CD4-positive, alpha-beta T cell (primary cell): ENCODE measurements at places on chromosomes 1 and 21. TPM values are rescaled to one million over a fixed set of nuclear protein-coding genes. Genes with fewer than 3 reads are reported as not detected.
A peak's percentile ranks its signal among the peaks of the same experiment; 100 is the strongest.

GRCh38 chr21:28959367-28960099 lies 33.1 kb downstream of the LTN1 start:
- DNase-seq = no peak

DNA sequence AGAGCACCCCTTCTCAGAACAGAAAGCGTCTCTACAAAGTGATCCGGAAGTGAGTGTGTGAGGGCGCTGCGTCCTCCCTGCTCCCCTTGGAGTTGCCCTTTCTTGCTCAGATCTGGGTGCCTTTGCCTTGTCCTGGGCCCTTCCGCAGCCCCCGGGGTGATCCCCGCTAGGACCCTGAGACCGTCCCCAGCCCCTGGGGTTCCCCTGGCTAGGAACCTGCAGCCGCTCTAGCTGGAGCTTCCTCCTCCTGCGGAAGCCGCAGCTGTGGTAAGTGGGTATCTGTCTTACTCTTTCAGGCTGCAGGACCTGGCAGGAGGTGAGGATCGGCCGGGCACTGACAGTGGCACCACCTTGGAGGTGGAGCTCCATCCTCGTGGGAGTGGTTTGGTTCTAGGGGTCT lies 11.2 kb downstream of the RRP1 start:
- DNase-seq = no peak

DNA sequence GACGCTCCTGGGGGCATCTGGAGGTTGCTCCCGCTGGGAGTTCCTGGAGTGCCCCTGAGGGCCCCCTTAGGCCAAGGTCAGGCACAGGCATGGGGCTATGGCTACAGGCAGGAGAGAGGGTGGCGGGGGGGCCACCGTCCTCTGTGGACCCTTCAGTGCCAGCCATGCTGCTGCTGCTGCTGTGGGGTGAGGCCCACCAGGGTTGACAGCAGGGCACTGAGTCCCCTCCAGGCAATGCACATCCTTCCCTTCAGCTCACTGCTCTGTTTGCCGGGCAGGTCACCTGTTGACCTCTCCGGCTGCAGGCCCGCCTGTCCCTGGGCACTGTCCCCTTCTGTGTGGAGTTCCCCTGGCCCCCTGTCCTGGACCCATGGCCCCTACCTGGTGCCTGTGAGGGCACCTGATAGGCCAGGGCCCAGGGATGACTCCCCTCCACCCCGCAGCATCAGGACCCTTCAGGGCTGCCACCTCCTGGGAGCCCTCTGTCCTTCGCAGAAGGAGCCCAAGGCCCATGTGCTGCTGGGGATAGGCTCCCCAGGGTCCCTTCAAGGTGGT lies 34.1 kb upstream of the ADARB1 start:
- DNase-seq = no peak

- DNase-seq = no peak
Observed at GRCh38 chr1:210360852-210361477, 32.3 kb downstream of the HHAT start.

GRCh38 chr1:19029191-19030085 lies 73.0 kb upstream of the IFFO2 start:
- no peak for DNase-seq

DNA sequence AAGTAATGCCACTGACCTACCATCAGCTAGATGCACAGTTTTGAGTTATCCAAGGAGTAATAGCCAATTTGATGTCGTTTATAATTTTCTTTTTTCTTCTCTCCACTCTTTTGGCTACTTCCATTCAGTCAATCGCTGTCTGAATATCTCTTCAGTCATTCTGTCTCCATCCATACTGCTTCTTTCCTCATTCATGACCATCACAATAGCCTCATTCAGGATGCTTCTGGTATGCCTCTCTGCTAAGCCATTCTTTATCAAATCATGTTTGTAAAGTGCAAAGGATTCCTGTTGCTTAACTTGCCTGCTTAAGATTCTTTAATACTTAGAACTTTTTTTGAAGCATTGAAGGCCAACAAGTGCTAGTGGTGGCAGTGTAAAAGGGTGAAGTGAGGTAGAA lies 20.2 kb downstream of the TYW3 start:
- no peak for DNase-seq

DNA sequence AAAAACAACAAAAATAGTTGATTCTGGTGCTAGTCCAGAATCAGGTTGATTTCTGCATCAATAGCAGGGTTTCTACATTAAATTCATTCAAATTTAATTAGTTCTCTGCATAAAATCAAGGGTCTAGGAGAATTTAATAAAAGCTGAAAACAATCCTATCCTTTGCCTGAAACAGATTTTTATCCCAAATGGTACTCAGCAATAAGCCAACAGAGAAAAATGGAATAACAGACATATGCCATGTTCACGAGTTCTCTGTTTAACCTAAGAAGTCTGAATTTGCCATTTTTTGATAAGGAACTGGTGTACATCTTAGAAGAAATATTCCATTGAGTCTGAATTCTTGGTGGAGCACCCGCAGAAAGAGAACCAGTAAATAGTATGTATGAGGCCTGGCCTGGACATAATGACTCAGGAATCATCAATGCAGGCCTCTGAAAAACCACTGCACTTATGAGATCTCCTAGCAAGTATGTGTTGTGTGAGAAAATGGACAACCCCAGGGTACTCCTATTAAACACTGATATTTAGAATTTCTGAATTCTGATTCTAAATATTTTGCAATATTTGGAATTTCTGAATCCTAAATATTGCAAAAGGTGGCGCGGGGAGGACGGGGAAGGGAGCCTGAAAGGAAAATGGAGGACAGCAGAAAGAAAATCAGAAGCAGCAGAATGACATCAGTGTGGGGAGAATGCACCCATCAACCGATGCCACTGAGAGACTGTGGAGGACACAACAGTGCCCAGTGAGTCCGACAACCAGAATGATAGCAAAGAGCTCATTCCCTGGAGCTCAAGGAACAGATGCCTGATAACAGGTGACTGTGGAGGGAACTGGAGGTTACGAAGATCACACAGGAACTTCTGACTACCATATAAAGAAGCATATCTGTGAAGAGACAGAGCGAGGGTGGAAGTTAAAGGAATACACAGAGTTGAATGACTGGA lies 97.6 kb downstream of the APP start:
- DNase-seq = no peak

- DNase-seq = no peak
Observed at GRCh38 chr1:162892906-162893611, 32.1 kb upstream of the CCDC190 start.

DNA sequence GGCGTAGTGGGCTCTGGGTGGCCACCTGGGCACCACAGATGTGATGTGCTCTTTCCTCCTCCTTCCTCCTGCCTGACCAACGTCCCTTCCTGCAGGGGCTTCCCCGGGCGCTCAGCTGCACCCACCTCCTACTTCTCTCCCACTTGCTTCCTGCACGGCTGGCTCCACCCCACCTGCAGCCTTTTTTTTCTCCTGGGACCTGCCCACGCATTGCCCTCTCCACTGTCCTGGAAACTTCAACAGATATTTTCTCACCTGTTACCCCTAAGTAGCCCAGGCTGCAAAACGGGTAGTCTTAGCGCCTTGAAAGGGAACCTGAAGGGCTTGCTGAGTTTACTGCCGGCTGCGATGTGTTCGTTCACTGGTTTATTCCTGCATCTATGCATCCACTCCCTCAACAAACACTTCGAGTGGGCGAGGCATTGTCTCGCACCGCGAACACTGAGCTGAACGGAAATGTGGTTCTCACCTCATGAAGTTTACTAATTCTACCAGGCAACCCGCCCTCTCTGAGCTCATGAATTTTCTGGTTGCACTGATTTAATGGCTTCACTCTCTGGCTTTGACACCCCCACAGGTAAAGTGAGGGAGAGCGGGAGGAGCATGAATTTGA lies 23.6 kb downstream of the ZBTB18 start:
- DNase-seq = peak; percentile 80

DNA sequence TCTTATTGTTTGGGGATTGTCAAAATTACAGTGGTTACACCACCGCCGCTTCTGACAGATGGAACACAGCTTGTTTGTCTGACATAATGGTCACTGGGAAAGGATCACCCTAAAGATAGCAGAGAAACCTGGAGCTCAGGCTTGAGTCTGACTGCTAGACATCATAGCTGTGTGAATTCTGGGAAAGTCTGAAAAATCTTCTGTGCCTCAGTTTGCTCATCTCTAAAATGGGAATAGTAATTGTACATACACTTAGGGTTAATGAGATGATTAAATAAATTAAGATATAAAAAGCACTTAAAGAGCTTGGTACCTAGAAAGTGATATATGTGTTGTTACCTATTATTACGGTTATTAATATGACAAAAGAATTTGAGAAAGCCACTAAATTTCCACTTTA lies 39.7 kb upstream of the NRIP1 start:
- no peak for DNase-seq

DNA sequence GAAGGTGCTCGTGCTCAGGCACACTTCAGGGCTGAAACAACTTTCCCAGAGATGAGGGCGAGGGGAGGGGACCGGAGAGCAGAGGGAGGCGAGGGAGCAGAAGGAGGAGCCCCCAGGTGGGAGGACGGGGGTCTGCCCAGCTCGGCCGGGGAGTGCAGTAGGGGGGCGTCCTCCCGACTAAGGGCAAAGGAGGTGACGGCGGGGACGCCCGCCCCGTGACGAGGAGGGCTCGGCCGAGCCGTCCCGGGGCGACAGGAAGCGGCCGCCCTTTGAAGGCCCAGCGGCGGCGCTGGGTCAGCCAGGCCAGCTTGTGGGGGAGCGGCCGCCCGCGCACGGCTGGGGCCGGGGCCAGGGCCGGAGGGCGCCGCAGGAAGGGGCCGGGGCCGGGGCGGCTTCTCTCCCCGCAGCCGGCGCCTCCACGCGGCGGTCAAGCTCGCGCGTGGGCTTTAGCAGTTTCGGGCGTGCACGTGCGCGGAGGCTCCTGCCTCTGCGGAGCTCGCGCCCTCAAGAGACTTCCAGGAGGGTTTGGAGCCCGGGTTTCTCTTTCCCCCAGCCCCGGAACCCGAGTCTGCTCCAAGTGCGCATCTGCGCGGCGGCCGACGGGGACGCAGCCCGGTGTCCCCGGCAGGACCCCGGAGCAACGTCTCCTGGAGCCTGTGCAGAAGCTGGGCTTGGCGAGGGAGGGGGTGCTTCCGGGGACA lies 100.8 kb upstream of the SLC45A1 start:
- DNase-seq = peak; percentile 3

DNA sequence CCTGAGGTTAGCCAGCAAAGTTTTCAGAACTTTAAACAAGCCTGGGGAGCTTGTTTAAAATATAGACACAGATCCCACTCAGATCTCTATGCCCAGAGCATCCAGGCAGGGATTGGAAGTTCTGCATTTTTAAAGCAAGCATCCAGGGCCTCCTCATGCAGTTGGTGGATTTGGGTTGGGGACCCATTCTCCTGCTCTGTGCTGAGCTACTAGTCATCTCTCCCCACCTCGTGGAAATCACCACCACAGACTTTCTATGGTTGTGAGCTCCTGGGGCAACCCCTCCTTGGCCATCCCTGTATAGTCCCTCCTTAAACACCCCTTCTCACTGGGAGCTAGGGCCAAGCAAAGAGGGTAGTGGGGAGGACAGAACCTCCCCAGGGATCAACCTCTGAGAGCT lies 73.5 kb upstream of the CASZ1 start:
- no peak for DNase-seq

DNA sequence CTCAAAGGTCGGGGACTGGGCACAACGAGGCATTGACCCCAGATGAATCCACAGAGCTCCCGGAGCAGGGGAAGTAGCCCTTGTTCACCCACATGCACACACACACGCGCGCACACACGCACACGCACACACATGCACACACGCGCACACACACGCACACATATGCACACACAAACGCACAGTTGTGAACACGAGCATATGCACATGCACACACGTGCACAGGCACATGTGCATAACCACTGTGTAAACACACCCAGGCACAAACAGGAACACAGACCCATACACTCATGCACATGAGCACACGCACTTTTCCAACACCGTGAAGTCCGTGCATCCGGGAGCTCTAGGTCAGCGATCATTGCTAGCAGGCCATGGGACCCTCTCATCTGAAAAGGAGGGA lies 176.8 kb upstream of the ARHGEF16 start:
- DNase-seq = no peak

- no peak for DNase-seq
Observed at GRCh38 chr1:200919386-200919785, 24.7 kb downstream of the INAVA start.

DNA sequence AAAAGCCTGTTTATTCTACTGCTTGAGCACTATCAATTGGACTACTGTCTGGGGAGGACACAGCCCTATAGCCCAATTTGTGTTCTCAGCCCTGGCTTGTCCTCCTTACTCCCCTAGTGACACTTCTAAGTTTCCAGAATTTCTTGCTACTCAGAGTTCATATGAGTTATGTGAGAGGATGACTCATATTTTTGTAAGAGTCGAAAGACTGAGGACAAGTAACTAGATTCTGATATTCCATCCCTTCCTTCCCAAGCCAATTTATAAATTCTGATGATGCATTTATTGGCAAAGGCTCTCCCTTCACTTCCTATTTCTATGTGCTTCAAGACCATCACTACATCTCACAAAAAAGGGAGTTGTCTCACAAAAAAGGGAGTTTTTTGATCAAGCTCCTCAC lies 422.2 kb upstream of the DEPDC1 start:
- no peak for DNase-seq

DNA sequence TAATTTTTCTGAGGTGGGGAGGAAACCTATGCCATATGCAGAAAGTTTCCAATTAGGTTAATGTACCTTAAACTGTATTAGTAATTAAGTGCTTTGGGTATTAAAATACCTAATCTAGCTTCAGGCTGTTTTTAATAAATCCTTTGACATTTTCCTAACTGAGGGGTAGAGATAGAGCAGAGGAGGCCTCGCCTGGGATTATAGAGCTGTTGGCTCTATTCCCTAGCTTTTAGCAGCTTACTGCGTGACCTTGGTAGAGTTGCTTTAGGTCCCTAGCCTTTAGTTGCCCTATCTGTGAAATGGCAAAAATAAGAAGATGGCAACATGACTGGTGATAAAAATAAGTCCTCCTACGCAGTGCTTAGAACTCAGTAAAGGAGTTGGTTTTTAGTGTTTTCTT lies 621.0 kb downstream of the LMO4 start:
- no peak for DNase-seq

DNA sequence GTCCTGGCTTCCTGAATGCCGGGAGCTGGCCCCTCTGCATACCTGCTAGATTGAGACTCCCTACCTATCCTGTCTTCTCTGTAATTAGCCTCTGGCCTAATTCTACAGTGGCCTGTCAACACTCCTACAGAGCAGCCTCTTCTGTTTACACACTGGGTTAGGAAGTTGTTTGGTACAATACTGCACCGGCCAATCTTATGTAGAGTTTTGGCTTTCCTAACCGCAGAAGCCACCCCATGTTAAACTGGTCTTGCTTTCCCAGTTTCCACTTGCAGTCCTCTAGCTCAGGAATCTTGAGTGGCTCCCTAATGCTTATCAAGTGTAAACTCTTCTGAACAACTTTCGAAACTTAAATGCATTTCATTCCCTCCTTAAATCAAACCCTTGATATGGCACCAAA lies 42.8 kb downstream of the DPH5 start:
- no peak for DNase-seq

The CD84 gene
- 32.7 TPM for total RNA-seq

The CNR2 gene
- 0.05 TPM for total RNA-seq

The OR2L2 gene
- total RNA-seq = 0.19 TPM

The CASQ1 gene
- total RNA-seq = not detected

The C1orf115 gene
- 0.73 TPM for total RNA-seq

The KLF17 gene
- not detected for total RNA-seq

The FLG2 gene
- total RNA-seq = not detected

The SUSD4 gene
- total RNA-seq = 13.8 TPM

The MFAP2 gene
- not detected for total RNA-seq
